Hematopoietic multipotent progenitor cell treated with erythropoietin and hydrocortisone succinate and interleukin-3 and kit ligand, for 4 days (in vitro differentiated cells): ENCODE measurements at places on chromosomes 2 and 18.

DNA sequence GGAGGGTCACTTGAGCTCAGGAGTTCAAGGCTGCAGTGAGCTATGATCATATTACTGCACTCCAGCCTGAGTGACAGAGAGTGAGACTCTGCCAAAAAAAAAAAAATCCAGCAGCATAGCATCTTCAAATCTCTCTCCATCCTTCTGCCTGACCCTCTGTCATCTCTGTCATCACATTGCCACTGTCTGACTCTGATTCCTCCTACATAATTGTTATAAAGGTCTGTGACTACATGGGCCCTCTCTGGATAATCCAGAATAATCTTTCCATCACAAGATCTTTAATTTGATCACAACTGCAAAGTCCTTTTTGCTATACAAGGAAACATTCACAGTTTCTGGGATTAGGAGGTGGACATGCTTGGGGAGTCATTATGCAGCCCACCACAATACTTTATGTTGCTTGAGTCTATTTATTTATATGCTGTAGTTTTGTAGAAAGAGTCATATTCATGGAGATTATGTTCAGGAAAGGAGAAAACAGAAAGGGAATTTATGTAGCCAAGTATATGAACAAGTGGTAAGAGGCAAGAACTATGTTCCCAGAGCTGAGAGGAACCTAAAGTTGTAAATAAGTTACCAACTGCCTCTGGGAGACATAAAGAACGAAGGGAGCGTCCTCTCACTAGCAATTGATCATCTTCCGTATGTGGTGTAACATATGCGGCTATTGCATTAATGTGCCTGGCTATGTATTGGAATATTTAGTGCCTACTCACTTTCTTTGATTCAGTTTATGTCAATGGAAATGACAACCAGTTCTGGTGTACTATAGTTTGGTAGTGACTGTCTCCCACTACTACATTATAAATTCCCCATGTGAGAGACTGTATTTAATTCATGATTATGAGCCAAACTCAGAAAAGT is 21.5 kb downstream of the RND3 start:
- no peak for DNase-seq

DNA sequence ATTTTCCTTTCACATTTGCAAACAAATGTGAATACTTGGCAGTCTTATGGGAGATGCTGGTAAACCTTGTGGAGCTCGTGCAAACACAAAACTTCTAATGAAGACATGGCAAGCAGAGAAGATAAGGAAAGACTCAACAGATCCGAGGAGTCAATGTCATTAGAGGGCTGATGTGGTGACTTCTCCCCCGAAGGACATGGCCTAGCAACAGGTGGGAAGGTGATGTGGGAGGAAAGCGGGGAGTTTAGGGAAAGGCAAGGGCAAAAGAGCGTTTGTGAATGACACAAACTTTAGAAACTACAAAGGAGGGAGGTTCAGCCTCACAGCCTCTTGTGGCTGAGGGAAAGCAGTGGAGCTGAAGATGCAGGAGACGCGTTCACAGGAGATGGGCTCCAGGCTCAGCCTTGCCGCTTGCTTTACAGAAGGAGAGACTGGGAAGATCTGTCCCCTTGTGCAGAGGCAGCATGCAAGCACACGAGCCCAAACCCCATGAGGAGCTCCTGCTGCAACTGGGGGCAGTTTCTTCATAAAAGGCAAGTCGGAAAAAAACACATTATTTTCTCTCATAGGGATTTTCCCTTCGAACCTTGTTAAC is 86.6 kb downstream of the SOWAHC start:
- DNase-seq = no peak

GRCh38 chr18:32868406-32868805 is 95.6 kb upstream of the KLHL14 start:
- no peak for DNase-seq

DNA sequence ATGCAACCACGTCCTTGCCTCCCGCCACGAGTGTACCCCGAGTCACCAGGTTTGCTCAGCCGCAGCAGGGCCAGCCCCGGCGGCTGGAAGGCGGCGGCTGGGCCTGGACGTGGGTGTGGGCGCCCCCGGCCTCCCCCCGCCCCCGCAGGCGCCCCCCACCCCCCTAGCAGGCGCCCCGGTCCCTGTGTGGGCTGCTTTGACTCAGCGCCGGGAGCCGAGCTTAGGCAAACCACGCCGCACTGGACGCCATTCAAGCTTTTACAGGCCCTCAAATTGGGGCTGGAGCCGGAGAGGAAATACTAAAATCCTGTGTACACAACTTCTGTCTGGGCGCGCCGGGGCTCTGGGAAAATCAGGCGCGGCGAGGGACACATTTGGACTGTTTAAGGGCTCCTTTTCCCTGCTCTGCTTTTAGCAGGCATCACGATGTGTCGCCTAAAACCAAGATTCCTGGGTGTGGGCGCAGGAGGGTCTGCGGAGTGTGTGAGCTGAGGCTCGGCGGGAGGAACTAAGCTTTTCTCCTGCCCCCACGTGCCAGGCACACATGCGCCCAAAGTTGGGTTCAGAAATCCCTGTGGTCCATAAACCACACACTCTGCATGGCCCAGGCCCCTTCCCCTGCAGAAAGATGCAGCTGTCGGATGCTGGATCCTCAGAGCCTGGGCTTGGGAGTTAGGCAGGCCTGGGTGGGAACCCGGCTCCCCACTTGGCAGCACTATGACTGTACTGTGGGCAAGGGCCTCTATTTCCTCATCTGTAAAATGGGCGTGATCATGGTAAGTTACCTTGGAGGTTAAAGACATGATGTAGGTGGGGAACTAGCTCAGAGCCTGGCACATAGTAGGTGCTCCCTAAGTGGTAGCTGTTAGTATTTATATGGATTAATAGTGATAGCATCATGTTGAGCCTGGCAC is 57.6 kb downstream of the ATOH8 start:
- DNase-seq = no peak

- DNase-seq = no peak
These were observed 28.7 kb downstream of the ELP2 start for GRCh38 chr18:36158266-36158867.

GRCh38 chr2:85174943-85175342 is 41.8 kb downstream of the TCF7L1 start:
- no peak for DNase-seq
